OCI-M1 (cell line): ENCODE measurements at places on chromosomes 7 and 10.

DNA sequence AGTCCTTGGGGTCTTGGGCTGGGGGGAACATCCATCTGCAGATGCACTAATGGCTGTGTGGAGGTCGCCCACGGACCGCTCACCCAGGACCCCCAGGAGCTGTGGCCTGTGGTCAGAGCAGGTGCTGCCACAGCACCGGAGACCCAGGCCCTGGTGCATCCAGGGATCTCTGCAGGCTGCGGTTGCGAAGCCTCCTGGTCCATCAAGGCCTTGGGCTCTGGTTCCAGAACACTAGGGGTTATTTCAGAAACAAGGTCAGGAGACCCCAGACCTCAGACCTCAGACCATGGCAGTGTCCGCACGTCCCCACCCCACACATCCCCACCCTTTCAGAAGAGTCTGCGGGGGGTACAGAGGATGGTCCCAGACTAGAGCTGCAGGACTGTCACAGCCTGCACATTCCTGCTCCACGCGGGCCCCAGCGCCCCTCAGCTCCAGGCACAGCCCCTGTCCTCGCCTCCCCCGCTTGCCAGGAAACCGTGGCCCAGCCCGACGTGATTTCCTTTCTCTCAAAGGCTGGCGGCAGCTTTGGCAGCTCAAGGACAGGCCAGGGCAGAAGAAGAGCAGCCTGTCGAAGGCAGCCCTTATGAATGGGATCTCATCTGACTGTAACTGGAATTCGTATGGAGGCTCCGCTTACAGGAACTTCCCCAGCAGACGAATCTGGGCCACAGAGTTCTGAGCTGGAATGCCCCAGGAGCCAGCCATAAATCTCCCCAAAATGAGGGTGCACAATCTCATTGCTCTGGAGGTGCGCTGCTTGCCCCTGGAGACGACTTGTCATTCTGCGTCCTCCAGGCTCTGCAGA, 136.2 kb upstream of the RET start:
- DNase-seq: no peak

GRCh38 chr7:79761876-79762429, 308.5 kb upstream of the MAGI2 start:
- DNase-seq: no peak

DNA sequence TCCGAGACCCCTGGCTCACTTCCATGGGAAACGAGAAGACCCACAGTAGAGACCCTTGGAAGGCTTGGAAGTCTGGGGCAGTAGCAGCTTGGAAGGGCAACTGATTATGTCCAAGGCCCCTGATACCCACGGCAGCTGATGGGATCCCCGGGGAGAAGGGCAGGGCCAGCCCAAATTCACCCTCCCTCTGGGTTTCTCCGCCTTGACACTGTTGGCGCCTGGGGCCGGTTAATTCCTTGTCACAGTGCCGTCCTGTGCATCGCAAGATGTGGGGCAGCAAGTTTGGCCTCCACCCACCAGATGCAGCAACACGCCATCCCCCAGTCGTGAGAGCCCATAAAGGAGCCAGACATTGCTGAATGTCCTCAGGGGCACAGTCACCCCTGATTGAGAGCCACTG, 89.2 kb downstream of the RGS10 start:
- no peak for DNase-seq

DNA sequence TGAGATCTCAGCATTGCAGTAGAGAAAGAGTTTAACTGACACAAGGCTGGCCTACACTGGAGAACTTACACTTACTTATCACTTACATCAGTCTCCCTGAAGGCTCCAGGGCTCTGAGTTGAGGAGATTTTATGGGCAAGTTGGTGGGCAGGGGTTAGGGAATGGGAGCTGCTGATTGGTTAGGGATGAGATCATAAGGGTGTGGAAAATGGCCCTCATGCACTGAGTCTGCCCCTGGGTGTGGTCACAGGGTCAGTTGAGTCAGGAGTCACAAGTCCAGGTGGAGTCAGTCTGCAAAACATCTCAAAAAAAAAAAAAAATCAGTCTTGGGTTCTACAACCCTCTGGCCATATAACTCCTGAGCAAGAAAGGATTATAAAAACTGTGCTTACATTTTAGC, 60.5 kb downstream of the PPP1R17 start:
- no peak for DNase-seq
